Progenitor cell of endocrine pancreas (in vitro differentiated cells): ENCODE measurements at places on chromosomes 3 and 15. TPM values are rescaled to one million over a fixed set of nuclear protein-coding genes. Genes with fewer than 3 reads are reported as not detected.

GRCh38 chr3:147423798-147424580 is 14.8 kb downstream of the ZIC1 start:
- no peaks in the 10 kb centered on the region for H3K36me3 ChIP-seq
- peak overlapping the region; percentile 82 for H3K27ac ChIP-seq
- H3K4me3 ChIP-seq, result no peak overlapping the region
- peaks cover 92% of the 10 kb centered on the region for H3K27me3 ChIP-seq
- DNase-seq, result no peak
- peaks cover 5% of the 10 kb centered on the region for H3K4me1 ChIP-seq

GRCh38 chr3:52231502-52232278 is 6.2 kb upstream of the TLR9 start:
- no peaks in the 10 kb centered on the region for H3K4me1 ChIP-seq
- no peaks in the 10 kb centered on the region for H3K27me3 ChIP-seq
- H3K4me3 ChIP-seq, result no peak overlapping the region
- H3K36me3 ChIP-seq, result peaks cover 2% of the 10 kb centered on the region
- no peak overlapping the region for H3K27ac ChIP-seq
- peak; percentile 64 for DNase-seq

- H3K4me1 ChIP-seq, result peaks cover under 1% of the 10 kb centered on the region
- H3K27ac ChIP-seq, result no peak overlapping the region
- no peak overlapping the region for H3K4me3 ChIP-seq
- H3K36me3 ChIP-seq, result peaks cover 17% of the 10 kb centered on the region
- DNase-seq, result no peak
These were observed 16.8 kb downstream of the AP4E1 start for GRCh38 chr15:50925281-50925680.

GRCh38 chr3:53709256-53709655 is 137.0 kb downstream of the CHDH start:
- peaks cover 10% of the 10 kb centered on the region for H3K27me3 ChIP-seq
- DNase-seq, result no peak
- peaks cover 20% of the 10 kb centered on the region for H3K4me1 ChIP-seq
- no peaks in the 10 kb centered on the region for H3K36me3 ChIP-seq

DNA sequence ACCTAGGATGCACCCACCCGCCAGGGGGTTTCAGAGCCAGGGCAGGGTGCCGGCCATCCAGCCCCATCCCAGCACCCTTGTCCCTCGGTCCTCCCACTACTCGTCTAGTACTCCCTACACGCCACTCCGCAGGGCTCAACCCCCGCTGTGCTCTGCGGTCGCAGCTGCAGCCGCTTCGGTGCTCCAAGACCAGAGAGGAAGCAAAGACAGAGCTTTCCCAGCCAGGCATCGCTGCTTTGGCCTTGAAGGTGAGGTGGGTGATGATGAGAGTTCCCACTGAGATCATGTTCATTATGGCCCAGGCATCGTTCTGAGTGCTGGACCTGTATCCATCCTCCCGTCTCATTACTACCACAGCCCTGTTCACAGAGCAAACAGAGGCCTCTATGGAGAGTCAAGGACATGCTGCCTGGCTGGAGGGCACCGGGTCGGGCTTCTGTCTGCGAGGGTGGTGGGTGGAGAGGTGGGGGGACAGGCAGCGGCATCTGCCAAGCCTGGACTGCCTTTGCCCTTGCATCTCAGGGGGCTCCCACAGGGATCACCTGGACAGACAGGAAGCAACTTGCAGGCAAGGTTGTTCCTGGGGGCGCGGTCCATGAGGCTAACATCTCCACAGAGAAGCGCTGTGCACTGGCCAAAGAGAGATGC is 66.9 kb downstream of the KLF13 start:
- H3K4me3 ChIP-seq, result peak overlapping the region; percentile 21
- peaks cover 2% of the 10 kb centered on the region for H3K36me3 ChIP-seq
- DNase-seq, result no peak
- peaks cover 53% of the 10 kb centered on the region for H3K27me3 ChIP-seq

- peaks cover 4% of the 10 kb centered on the region for H3K4me1 ChIP-seq
- no peaks in the 10 kb centered on the region for H3K27me3 ChIP-seq
These were observed 39.7 kb downstream of the SPATA12 start for GRCh38 chr3:57100046-57100695.

- no peaks in the 10 kb centered on the region for H3K36me3 ChIP-seq
- H3K27me3 ChIP-seq, result no peaks in the 10 kb centered on the region
- no peak for DNase-seq
These were observed 519.3 kb upstream of the ARPP21 start for GRCh38 chr3:35120026-35120425.

- H3K27ac ChIP-seq, result no peak overlapping the region
- no peak for DNase-seq
- H3K4me1 ChIP-seq, result no peaks in the 10 kb centered on the region
- H3K27me3 ChIP-seq, result no peaks in the 10 kb centered on the region
- H3K4me3 ChIP-seq, result no peak overlapping the region
These were observed 202.9 kb downstream of the VPS13C start for GRCh38 chr15:61857169-61857829.

DNA sequence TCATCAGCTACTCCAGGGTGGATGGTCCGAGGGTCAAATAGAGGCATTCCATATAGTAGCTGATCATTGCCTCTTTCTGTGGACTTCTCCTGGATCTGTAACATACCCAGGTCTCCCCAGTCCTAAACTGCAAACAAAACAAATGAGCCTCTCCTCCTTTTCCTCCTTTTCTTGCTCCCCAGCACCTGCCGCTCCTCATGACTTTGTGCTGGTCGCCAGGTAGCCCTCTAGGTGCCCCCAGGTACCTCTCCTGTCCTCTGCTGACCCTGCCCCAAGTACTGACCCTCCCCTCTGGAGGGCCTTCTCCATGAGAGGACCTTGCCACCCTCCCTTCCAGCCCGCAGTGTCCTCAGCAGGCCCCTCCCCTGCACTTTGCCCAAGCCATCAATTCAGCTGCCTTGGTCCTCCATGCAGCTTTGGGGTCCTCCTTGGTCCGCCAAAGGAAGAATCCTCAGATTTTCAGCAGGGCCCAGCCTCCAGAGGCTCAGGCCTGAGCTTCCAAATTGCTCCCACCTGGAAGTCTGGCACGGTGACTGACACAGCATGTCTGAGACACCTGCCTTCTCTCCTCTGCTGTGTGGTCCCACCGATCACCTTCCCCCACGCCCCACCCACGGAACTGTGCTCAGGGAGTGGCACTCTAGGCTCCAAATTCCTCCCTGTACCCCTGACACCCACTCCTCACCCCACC is 111.0 kb downstream of the LRRK1 start:
- no peaks in the 10 kb centered on the region for H3K36me3 ChIP-seq
- H3K27ac ChIP-seq, result no peak overlapping the region
- peaks cover 22% of the 10 kb centered on the region for H3K27me3 ChIP-seq
- H3K4me1 ChIP-seq, result peaks cover 6% of the 10 kb centered on the region

ZNF620 gene
- total RNA-seq, result 23.0 and 26.2 TPM in 2 replicates

SNTN gene
- total RNA-seq, result 0.26 TPM in 1 of 2 replicates, not detected in the other

OR4F15 gene
- not detected in 2 replicates for total RNA-seq
